ENCODE measurements at places on chromosomes 13 and 19.

GRCh38 chr19:28185646-28186045 lies 1027.3 kb downstream of the UQCRFS1 start:
- DNase-seq = no peak

- no peak for DNase-seq
Measured at GRCh38 chr19:18456279-18456678, 18.3 kb upstream of the ISYNA1 start.

- no peak for DNase-seq
Measured at GRCh38 chr13:99605420-99606323, 104.4 kb downstream of the TM9SF2 start.

DNA sequence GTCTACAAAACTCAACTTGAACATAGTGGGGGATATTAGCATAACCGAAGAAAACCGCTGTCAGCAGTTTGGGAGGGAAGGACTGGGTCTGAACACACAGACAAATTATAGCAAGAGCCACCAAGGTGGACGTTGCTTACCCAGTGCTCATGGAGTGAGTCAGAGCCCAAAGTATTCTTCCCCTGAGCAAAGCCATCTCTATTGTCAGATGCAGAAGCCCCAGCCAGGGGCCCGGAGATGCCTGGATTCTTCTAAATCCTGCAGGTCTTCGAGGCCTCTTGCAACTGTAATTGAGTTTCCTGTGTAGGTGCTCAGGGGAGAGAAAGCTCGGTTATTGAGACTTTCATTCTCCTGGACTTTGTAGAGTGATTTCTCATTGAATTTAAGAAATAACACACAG lies 384.5 kb downstream of the IRS2 start:
- no peak for DNase-seq

DNA sequence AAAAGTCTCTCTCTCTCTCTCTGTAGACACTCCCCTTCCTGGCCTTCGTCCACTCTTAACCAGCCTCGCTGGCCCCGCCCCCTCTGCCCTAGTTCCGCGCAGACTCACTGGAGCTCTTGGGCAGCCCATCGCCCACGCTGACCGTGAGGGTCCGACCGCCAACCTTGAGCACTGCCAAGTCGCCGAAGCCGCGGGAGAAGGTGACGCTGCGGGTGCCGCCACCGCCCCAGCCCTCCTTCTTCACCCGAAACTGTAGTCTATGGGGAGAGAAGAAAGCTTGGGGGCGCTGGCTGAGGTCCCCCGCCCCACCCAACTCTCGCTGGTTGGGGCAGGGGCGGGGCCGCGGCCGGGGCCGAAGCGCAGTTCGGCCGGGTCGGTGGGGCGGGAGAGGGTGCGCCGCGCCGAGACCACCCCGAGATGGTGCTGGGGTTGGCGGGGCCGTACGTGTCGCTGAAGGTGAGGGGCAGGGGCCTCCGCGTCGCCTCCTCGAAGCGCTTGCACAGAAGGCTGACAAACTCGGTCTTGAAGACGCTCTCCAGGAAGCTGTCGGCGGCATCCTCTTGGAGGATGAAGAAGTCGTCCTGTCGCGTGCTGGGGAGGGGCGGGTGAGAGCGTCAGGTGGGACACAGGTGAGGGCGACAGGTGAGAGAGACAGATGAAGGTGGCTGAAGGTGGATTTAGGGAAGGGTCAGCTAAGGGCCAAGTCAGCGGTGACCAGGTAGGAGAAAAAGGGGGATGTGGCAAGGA lies 12.6 kb upstream of the ZNF414 start:
- no peak for DNase-seq

DNA sequence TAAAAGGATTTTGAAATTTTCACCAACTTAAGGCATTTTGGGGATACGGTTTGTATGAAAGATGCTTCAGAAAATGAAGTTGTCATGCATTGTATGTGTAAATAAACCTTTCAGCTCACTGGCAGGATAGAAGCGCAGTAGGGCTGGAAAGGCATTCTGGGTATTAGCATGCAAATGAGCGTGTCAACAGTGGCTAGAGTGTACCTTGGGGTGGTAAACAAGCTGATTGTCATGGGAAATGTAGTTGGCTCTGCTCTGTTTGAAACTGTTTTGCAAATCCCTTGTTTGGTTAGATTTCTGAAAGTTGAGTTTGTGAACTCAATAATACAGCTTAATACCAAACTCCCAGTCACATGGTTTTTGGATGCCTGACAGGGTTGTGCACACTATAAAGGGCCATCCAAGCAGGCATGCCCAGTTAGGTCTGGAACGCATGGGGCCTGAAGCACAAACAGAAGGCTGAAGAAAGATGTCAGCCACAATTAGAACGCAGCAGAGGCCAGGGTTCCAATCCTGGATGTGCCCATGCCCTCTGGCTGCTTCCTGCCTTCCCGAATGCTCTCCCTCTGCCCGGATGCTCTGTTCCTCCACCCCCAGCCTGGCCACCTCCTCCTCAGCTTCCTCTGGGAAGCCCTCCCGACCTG lies 14.6 kb downstream of the GSX1 start:
- no peak for DNase-seq

DNA sequence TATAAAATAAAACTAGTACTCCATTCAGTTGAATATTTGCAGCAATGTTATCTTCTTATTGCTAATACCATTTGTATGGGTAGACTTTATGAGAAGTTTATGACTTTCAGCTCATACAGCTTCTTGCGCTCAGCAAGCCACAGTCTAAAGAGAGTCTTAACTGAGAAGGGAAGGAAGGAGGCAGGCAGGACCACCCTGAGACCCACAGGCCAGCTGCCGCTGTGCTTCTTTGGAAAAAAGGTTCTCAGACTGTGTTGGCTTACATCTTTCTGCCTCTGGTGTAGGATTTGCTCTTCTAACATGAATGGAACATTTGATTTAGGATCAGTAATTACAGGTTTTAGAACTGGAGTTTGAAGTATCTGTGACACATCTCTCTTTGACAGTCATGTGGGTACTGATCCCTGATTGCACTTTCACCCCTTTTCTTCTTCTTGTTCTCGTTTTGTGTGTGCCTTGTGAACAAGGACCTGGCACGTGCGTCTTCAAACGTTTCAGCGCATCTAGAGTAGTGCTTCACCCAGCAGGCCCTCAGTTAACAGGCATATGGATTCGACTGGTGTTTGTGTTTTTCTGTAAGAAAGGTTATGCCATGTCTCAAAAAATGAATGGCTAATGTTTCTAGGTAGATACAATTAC lies 7.1 kb upstream of the GPR18 start:
- DNase-seq = no peak

DNA sequence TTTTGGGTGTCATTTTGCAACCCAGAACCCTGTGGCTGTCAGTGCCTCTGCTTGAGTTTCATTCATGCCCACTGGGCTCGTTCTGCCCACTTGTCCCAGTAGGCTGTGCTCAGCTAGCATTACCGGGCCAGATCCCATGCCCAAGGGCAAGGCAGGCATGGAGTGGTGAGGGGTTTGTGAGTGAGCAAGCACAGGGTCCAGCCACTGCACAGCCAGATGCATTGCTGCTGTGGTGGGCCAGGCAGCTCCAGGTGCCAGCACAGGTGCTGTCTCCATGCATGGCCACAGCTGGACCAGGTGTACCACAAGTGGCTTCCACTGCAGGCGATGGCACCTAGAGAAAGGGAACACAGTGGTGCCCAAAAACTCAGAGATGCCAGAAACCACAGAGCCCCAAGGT lies 1671.2 kb downstream of the OLFM4 start:
- no peak for DNase-seq

DNA sequence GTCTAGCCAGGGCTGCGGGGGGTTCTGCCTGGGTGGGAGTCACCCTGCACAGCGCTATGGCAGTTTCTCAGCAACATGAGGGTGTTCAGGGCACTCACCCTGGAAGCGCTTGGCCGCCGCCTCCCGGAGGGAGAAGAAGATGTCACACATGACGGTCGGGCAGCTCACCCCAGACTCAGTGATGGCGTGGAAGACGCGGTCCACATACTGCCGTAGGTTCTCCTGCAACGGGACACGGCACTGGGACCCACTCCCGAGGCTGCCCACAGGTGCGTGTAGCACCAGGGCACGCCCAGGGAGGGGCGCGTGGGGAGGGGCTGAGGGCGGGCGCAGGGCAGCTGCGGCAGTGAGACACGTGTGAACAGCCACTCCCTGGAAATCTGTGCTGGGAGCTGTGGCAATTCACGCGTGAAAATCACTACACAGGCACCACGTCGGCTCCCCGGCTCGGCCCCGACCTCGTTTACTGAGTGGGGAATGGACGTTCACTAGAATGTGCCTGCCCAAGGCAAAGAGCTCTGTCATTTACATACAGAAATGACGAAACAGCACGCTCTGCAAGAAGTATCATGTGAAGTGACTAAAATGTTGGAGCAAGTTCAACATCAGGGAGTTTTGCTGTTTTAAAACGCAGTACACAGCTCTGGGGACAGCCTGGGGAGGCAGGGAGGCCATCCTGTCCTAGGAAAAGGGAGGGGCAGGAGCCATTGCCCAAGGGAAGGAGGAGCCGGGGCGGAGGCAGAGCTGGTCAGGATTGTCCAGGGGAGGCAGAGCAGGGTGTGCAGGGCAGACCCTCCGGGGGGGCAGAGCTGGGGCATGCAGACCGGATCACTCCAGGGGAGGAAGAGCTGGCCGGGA lies 41.5 kb upstream of the C13orf46 start:
- DNase-seq = no peak

- no peak for DNase-seq
Measured at GRCh38 chr13:42883771-42884467, 102.5 kb downstream of the FAM216B start.

- DNase-seq = no peak
Measured at GRCh38 chr19:686589-687297, 8.5 kb downstream of the PRSS57 start.

DNA sequence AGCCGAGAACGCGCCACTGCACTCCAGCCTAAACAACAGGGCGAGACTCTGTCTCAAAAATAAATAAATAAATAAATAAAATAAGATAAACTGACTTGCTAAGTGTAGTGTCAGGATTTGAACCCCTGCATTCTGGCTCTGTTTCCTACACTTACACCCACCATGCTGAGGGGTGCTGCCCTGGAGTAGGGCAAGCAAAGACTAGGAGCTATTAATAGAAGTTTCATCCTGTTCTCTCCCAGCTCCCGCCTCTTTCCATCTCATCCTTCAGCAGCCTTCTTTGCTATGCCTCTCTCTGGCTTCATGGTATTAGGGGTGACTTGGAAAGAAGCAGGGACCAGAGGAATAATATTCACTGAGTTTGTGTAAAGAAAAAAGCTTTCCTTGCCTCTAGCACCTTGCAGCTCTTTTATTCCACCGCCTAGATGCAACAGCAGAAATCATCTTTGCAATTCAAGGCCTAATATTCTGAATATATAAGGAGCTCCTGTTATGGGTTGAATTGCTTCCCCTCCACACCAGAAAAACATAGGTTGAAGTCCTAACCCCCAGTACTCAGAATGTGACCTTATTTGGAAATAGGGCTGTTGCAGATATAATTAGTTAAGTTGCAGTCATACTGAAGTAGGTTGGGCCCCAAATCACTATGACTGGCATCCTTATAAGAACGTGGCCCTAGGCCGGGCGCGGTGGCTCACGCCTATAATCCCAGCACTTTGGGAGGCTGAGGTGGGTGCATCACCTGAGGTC lies 8.7 kb upstream of the PLAUR start:
- no peak for DNase-seq

DNA sequence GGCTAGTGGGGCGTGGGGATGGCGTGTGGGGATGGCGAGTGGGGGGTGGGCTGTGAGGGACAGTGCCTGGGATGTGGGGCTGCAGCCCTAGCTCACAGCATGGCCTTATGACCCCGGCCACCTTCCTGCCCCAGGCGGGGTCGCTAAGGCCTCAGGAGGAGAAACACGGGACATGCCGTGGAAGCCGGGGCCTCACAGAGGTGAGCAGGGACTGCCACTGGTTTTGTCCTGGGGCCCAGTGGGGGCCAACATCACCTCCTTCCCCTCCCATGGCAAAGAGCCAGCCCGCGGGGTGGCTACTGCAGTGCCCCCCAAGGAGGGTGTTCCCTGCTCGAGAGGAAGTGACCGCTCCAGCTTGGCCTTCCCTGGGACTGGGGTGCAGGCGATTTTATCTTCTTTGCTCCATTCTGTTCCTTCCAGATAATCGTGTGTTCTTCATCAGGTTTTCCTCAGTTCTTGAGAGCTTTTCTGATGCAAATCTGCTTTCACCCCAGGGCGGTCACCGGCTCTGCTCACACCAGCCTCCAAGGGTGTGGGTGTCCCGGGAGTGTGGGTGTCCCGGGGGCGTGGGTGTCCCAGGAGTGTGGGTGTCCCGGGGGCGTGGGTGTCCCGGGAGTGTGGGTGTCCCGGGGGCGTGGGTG lies 1.2 kb downstream of the F7 start:
- no peak for DNase-seq

DNA sequence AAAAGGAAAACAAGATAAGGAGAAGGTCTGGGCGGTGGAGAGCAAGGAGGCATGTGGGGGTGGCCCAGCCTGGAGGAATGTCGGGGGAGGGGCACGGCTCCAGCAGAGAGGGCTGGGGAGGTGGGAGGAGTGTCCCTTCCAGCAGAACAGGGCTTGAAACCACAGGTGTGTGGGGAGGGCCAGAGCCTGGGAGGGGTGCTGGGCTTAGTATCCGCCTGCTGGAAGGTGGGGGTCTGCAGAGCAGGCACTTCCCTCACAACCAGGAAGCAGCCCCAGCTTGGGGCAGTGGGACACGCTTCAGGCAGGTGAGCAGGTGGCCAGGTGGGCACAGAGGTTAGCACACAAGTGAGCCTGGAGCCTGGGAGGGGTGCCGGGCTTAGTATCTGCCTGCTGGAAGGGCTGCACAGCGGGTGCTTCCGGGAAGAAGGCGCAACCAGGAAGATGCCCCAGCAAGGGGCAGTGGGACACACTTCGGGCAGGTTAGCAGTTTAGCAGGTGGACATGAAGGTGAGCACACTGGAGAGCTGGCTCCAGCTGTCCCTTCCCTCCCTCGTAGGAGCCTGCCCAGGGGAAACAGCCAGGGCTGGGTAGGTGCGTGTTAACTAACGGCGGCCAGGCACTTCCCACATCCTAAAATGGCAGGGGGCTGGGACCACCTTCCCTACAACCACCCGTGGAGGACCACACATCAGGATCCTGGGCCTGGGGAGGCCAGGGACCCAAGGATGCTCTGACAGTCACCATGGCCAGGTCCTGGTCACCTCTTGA lies 3.0 kb downstream of the GAS6 start:
- no peak for DNase-seq

DNA sequence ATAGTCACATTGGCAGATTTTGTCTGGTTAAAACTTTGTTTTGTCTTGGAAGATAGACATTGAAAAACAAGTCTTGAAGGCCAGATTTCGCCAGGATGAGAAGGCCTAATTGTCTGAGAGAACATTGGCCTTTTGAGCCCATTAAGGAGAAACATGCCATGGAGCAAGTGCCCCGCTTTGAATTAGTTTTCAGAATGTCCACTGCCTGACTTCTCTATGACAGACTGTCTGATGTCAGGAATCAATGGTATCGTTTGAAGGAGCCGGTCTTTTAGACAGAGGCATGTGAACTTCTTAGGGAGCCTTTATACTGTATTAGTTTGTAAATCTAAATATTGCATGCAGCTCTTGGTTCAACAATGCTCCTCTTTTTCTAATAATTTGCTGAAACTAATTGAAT lies 155.9 kb downstream of the DLEU7 start:
- no peak for DNase-seq

DNA sequence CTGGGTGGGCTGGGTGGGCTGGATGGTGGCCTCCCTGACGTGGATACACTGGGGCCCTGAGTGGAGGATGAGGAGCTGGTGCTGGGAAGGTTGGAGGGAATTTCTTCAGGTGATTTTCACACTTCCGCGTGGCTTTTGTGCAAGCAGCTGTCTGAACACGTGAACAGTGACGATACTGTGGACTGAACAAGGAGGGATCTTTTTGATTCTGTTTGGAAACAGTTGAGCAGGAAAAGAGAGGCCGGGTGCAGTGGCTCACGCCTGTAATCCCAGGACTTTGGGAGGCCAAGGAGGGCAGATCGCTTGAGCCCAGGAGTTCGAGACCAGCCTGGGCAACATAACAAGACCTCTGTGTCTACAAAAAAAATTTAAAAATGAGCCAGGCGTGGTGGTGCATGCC lies 9.1 kb upstream of the GTF2F1 start:
- DNase-seq = no peak

Data from NCI-H187 treated with DMSO at 0.1 percent for 48 hours (cell line).